ENCODE measurements at places on chromosomes 5 and 9. TPM values are rescaled to one million over a fixed set of nuclear protein-coding genes. Genes with fewer than 3 reads are reported as not detected.

ARHGEF39 gene
- 9.9 TPM for polyA plus RNA-seq

DNA sequence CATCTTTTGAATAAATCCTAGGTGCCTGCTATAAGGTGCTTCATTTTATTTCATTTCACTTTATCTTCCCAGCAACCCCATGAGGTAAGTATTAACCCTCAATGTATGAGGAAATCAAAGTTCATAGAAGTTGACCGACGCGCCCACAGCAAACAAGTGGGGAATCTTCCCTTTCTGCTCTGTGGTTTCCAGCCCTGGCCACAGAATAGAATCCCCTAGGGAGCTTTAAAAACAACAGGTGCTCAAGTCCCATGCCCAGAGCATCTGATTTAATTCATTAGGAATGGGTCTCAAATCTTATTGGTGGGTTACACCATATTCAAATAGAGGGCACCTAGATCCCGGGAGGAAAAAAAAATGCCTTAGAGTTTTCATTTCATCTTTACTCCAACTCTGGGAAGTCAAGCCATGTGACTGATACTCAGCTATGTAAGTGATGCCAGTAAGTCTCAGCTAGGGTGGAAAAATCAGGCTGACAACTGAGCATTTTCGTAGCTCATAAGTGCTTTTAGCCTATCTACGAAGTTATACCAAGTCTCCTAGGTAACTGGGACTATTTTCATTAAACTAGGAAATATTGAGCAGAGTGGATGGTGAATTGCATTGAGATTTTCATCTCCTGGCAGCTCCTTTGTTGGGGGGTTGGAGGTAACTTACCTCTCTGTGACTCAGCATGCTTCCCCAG lies 353.4 kb upstream of the SLC30A5 start:
- DNase-seq = no peak

- no peak for DNase-seq
These were observed 62.4 kb upstream of the TAS2R1 start for GRCh38 chr5:9692576-9692975.

DNA sequence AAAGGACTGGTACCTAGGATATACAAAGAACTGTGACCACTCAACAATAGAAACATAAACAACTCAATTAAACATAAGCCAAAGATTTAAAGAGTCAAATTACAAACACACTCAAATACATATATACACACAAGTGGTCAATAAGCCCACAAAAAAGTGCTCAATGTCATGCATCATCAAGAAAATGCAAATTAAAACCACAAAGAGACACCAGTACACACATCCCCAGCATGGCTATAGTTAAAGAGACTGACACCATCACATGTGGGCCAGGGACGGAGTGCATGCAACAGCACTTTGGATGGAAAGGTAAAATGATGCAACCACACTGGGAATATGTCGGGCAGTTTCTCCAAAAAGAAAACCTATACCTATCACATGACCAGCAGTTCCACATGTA lies 89.7 kb downstream of the CAAP1 start:
- DNase-seq = no peak

RNF44 gene
- polyA plus RNA-seq = 41.7 TPM

DNA sequence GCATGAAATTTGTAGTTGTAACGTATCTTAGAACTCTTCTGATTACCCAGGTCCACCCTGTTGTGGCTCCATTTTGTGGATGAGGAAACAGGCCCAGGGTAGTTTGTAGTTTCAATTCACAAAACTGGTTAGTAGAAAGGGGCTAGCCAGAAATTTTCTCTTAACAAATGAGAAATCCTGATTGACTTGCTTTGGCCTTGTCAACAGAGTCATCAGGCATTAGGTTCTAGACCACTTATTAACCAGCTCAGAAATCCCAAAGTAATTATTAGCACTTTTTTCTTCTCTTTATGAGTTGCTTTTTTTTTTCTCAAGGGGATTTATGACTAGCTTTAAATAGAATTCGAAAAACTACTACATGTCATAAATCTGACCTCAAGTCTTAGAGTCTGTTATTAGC lies 160.2 kb downstream of the SH3GL2 start:
- DNase-seq = no peak

KCNV2 gene
- polyA plus RNA-seq = 0.07 TPM

KIF24 gene
- polyA plus RNA-seq = 3.1 TPM

GRCh38 chr5:135085133-135085935 lies 51.3 kb upstream of the PITX1 start:
- no peak for DNase-seq
